ENCODE measurements at places on chromosomes 12 and 14.

GRCh38 chr12:48118284-48118871 lies 786 bp upstream of the PFKM start:
- DNase-seq = peak; percentile 55

GRCh38 chr14:74362361-74362915 lies 14.2 kb downstream of the VRTN start:
- DNase-seq = peak; percentile 88

DNA sequence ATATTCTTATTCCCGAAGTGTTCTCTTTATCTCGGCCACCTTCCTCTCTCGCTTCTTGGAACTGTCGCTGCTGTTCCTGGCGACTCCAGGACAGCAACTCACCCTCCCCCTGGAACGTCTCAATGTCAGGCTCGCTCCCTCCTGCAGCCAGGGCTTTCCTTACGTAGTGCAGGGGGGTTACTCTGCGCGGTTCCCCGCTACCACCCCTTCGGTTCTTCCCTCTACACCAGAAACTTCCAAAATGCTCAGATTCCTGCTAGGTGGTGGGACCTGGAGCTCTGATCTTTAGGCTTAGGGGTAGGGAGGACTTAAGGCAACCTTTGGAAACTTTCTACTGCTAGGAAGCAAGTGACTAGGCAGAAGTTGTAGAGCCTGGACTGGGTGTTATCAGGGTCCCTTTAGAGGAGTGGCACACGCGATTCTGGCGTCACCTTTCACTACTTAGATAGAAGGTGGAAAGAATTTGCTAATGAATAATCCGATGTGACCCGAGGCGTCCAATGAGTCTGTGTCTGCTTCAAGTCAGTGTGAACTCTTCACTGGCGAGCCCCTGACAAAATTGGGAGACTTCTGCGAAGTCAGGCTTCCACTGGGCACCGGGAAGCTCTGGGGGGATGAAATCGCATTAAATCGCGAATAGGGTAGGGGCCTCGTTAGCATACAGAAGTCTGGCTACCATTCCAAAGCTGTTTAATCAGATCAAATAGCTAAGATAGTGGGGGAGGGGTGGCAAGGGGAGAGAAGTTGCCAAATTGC lies 900 bp upstream of the DPF3 start:
- no peak for DNase-seq

GRCh38 chr14:73721101-73721821 lies 7.1 kb upstream of the PNMA1 start:
- DNase-seq = no peak

GRCh38 chr12:101795013-101795412 lies 35.7 kb downstream of the GNPTAB start:
- DNase-seq = no peak

- DNase-seq = no peak
Measured at GRCh38 chr12:23039834-23040233, 414.9 kb downstream of the ETNK1 start.

DNA sequence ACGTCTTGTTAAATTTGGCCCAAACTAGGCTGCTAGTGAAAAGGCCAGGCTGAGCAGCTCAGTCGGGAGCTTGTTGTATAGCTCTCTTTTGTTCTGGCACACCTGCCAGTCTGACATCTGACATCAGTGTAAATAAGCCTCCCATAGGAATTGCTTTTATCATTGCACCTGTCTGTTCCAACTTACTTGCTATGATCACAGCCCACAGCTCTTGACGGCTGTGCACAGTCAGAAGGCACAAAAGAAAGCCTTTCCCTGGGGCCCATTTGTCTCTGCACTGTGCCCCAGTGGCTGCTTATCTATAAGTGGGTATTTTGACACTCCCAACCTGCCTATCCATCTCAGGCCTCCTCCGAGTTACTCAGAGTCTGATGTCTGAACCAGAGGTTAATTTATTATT lies 324.5 kb downstream of the NUAK1 start:
- DNase-seq = peak; percentile 89

DNA sequence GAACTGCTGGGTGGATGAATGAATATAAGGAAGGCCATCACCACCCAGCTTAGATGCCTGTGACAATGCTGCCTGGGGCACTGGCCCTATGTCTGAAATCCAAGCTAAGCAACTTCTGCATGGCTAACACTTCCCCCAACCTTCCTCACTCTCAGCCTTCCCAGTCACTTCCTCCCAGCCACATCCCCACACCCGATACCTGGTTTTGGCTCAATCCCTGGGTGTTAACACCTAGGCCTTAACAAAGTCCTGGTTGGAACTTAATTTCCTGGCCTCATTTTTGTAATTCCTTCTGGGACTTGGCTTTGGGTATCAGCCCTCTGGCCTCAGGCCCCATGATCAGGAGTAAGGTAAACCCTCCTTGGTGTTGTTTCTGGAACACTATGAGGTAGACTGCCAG lies 110.0 kb downstream of the EFCAB11 start:
- DNase-seq = no peak

GRCh38 chr12:122148657-122149056 lies 25.4 kb downstream of the IL31 start:
- no peak for DNase-seq

DNA sequence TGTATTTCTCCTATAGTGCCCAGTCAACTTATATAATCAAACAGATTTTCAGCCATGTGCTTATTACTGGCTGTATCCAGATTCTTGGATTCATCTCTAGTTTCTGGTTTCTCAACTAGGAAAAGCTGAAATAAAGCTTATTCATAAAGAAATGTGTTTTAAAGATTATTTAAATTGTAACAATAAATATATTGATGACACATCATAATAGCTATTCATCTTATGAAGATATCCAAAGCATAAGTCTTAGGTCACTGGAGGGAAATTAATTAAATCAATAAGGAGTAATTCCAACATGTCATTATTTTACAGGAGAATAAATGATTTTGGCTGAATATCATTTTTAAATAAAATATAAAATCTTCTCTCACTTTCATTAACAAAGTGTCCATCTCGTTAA lies 32.1 kb upstream of the KRR1 start:
- DNase-seq = no peak

GRCh38 chr12:106954462-106955376 lies 988 bp upstream of the TMEM263 start:
- no peak for DNase-seq

GRCh38 chr12:62649412-62650138 lies 182.9 kb downstream of the MON2 start:
- DNase-seq = no peak

- peak; percentile 45 for DNase-seq
Measured at GRCh38 chr12:28876196-28876798, 272.8 kb upstream of the FAR2 start.

DNA sequence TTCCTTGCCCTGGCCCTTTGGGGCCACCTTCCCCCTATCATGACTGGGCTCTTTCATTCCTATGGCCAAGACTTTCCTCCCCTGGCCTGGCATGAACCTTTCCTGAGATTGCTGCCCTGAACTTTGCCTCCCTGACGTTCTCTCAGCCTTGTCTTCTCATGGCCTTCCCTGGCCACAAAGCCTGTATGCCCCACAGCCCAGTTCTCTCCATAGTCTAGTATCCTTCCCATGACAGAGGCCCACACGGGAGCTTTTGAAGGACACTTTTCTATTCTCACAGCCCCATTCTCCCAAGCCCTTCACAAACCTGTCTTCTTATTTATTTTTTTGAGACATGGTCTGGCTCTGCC lies 4.5 kb upstream of the RNU7-1 start:
- no peak for DNase-seq

GRCh38 chr12:22916815-22917214 lies 291.8 kb downstream of the ETNK1 start:
- DNase-seq = no peak

DNA sequence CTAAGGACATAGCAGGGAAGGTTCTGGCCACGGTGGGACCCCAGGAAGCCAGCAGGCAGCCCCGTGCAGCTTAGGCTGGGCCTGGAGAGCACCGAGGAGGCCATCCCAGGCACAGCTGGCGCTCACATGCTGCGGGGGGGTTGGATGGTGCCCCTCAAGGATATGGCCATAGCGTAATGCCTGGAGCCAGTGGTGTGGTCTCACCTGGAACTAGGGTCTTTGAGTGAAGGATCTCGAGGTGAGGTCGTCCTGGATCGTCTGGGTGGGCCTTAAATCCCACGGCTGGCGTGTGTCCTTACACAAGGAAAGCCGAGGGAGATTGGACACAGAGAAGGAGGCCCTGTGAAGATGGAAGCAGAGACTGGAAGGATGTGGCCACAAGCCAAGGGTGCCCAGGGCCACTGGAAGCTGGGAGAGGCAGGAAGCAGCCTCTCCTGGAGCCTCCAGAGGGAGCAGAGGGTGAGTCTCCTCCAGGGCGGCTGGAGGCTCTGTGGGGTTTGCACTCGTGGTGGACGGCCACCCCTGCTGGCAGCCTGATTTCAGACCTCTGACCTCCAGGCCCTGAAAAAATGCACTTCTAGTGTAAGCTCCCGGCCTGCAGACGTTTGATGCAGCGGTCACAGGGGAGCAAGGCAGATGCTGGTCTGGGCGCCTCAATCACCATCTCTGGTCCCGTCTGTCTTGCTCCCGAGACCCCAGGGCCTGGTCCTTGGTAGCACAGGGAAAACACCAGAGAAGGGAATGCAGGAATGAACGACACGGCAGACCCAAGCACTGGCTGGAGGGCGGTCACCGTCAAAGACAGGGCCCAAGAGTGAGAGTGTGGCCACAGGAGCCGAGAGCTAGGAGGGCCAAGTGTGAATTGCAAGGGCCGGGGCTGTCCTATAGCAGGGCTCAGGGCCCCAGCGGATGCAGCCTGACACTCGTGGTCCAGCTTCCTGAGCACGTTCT lies 218.6 kb downstream of the KIF26A start:
- no peak for DNase-seq

DNA sequence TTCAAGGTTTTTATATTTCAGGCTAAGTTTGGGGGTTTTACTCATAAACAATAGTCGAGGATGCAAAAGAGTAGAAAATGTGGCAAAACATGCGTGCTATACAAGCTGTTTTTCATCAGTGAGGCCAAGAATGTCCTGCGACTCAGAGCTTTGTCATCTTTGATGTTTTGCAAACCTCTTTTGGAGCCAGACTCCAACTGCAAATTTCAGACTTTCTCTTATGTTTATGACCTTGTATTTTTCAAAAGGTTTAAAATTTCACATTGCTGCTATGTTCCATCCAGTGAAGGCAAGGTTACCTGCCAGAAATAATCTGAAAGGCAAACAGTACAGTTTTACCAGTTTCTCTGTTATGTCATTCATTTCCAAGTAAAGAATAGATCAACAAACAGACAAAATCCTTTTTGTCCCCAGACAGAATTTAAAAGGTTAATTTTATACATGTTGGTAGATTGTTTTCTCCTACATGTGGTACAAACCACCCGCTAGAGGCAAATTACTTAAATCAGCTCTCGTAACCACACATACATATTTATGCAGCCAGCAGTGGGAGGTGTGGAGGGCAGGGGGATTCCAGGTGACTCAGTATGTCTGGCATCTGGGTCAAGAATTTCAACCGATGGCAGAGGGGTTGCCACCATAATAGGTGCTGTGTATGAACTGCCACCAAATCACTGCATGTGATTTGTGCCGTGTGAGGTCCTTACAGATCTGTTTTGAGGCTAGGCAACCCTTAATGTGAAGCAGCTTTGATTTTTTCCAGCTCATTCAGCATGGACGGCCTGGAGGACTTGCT lies 119.8 kb upstream of the CPM start:
- no peak for DNase-seq

GRCh38 chr12:2627835-2628191 lies 167.0 kb upstream of the FKBP4 start:
- no peak for DNase-seq

DNA sequence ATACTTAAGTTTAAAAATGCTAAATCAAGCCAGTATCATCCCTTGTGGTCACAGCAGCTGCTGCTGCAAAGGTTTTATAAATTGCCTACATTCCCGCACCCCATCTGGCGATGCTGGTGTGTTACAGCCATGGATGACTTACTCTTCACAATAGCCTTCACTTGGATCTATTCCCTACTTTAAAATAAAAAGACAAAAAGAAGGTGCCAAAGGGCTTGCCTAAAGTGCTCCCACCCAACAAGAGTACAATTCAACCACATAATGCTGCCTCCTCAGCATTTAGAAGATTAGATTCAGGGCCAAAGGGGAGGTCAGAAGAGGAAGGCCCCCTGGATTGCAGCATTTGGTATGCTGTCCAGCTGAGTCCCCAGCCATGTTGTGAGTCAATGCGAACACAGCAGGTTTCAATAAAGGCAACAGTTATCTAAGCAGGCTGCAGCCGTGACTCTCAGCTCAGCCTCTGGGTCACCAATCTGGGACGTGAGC lies 176.1 kb downstream of the DAD1 start:
- no peak for DNase-seq

GRCh38 chr14:59208224-59208814 lies 19.9 kb downstream of the DAAM1 start:
- no peak for DNase-seq

DNA sequence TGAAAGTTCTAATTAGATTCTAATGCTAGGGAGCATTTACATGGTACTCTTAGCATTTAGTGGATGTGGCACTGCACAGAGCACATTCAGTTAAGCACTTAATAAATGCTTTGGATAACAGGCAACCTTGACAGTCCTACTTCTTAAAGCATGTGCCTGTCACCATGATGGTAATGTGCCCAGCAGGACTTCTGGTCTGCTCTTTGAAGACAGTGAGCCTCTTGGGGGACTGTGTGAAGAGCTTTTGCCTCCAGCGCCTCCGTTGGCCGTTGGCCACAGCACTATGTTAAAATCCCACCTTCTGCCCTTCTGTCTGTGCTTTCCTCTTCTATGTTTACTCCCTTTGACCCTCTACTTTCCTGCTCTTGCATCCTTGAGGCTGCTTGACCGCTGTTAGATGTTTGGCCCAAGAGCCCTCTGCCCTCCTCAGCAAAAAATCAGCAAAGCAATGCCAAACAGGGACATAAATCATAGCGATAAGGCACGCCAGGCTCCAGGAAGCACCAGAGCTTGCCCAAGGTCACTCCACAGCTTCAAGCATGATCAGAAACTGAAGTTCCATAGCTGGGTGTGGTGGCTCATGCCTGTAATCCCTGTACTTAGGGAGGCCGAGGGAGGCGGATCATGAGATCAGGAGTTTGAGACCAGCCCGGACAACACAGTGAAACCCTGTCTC lies 8.3 kb downstream of the CDKL1 start:
- DNase-seq = no peak

GRCh38 chr12:89528434-89528833 lies 2.6 kb upstream of the POC1B start:
- no peak for DNase-seq

DNA sequence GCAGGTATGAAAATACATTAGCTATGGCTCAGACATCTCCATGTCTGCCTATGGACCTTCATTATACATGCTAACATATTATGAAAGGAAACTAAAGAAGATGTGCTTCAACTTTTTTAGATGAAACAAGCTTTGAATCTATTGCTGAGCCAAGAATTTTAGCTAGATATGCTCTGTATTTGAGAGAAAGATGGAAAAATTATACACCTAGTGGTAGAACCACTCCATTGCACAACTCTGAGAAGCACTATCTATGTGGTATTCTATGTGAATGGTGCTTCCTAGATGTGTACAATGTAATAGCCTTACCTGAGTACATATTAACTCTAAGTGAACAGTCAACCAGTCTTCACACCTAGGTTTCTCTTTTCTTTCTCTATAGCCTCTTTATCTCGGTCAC lies 17.3 kb downstream of the EPYC start:
- DNase-seq = no peak

- DNase-seq = no peak
Measured at GRCh38 chr14:104239861-104240301, 101.5 kb downstream of the KIF26A start.

All from NCI-H1417 (cell line).